ENCODE measurements at places on chromosomes 6 and 20.
A peak's percentile ranks its signal among the peaks of the same experiment; 100 is the strongest.

DNA sequence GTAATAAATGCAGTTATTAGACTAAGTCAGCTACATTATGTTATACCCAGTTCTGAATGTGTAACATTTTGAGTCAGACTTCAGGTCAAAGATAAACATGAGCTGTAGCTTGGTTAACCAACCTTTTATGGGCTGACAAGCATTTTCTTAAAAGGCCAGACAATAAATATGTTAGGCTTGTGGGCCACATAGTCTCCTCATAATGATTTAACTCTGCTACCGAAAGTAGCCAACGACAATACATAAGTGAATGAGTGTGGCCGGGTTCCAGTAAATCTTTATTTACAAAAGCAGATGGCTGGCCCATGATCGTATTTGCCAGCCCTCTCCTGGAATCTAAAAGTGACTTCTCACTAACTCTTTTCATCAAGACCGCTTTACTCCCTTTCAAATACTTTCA, 49.9 kb downstream of the ATG5 start:
- no peak for DNase-seq

DNA sequence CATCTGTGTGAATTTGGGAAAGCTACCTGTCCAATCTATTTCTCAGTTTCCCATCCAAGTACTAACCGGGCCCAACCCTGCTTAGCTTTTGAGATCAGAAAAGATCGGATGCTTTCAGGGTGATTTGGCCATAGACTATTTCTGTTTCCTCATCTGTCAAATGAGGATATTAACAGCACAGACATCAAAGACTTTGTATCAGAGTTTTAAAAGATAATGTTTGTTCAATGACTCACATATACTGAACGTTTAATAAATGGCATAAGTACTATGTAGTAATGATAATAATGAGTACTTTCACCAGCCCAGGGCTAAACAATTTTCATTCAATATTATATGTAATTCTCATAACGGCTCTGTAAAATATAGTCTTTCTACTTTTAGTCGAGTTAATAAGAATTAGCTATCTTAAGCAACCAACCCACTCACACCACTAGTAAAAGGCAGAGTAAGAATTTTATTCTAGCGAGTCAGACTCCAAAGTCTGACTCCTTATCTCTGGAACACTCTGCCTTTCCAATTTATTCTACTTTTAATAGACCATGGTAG, 216.5 kb downstream of the ARHGAP18 start:
- DNase-seq: peak; percentile 75

DNA sequence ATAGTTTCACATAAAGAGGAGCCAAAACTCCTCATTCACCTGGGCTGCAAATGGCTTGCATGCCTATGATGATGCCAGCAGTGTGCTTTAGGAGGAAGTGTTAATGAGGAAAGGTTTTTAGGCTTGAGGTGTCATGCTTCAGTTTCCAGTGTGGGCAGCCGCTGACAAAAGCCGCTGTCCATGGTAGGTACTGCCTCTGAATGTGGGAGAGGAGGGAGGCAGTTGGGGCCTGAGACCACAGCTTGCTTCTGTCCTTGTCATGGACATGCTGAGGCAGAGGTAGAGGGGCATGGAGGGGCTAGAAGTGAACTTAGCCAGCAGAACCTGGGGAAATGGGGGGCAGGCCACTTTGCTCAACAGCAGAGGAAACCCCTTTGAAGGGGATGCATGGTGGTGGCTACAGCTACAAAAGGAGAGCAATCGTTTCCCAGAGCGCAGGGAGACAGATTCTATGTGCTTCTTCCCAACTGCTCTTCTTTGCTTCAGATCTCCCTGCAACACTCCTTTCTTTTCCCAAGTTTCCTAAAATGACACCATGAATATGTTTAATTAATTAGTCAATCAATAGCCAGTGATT, 372.1 kb upstream of the CNR1 start:
- no peak for DNase-seq

DNA sequence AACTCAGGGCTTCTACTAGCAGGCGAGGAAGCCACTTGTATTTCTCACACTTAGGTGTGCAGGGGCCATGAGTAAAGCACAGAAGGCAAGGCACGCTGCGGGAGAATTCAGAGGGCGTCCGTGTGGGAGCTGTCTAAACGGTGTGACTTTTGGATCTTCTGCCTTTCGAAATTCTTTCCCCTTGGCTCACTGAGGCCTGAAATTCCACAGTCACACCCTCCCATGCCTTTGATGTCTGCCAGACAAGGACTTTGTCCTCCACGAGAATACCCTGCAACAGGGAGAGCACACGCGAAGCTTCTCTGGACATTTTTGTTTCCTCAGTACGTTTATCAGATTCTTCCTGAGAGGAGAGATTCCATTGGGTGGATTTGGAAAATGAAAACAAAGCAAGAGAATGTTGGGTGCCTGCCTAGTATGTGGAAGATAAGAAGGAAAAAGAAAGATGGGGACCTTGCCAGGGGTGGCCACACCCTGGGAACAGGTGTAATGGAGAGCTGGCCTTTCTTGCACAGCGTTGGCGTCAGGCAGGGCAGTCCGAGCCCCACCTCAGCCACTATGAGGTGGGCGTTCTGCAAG, 235.7 kb downstream of the MYLK4 start:
- no peak for DNase-seq

DNA sequence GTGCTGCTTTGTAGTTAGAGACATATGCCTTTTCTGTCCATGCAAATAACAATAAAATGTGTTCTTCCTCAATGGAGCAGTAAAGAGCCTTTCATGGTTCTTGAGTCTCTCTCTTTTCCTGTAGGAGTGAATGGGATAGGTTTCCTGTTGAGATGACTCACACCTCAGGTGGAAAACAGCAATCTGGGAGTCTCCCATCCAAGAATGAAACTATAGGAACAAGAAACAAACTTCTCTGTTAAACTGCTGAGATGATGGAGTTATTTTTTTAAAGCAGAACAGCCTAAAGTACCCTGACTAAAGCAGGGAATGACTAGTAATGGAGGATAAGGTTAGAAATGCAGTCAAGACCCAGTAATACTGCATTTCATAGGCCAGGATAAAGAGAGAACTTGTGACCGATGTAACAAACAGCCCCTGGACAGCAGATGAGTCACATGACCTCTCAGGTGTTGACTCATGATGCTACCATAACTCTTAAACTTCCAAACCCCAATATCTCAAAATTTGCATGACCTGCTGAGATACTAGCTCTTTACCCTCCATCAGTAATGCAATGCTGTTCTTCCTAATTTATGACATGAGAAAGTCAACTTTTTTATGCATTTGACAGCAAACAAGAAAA, 548.9 kb downstream of the CBLN4 start:
- no peak for DNase-seq

Measured in PC-9 (cell line).